ENCODE measurements at places on chromosomes 4 and X.

DNA sequence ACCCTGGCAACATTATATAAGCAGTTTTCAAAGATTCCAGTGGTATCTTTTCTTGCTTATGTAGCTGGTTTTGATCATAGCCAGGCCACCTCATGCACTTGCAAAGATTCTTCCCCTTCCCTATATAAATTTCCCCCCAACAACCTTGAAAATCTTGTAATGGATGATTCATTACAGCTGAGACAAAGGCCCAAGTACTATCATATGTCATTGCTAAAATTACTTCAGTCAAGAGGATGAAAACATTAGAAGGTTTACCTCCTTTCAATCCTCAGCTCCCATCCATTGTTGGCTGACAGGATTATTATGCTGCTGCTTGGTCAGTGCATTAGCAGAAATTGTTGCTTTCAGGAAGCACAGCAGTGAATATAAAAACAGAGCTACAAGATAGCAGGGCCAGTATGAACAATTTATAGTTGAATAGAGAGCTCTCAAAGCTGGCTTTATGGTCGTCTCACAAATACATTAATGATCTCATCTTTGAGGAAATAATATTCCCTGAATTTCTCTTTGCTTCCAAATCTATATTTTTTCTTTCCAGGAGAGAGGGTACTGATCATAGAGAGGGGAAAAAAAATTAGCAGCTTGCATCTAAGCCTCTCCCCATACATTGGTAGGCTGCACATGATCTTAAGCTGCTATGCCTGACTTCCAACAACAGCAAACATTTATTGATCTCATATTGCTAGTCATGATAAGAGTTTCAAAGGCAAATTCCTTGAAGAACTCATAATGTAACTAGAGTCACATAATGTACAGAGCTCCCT lies 7.7 kb upstream of the ARHGEF38 start:
- DNase-seq: no peak

- DNase-seq: no peak
Observed at GRCh38 chrX:153517423-153517822, at the start of gene ATP2B3. Gene ATP2B3 (plus strand): TSS chrX:153517642. CDS start chrX:153536248, 18,606 bp downstream.

- peak; percentile 36 for DNase-seq
Observed at GRCh38 chr4:52869196-52869595, 7.1 kb downstream of the RASL11B start.

GRCh38 chrX:136780241-136780640 lies 491 bp downstream of the ARHGEF6 start:
- DNase-seq: no peak

DNA sequence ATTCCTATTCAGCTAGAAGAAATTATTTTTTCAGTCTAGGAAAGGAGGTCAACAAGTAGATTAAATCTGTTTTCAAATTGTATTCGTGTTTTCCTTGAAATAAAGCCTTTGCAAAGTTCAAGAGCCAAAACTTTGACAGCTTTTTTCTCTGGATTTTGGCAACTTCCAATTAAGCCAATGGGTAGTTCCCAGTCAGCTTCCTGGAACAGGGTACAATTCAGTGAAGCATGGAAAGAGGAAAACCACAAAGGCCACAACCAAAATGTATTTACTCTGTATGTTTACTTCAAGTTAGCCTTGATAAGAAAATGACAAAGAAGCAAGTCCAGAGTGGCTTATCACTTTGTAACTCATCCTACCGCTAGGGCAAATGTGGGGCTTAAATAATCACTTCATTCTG lies 188.6 kb downstream of the COMMD8 start:
- DNase-seq: peak; percentile 4

DNA sequence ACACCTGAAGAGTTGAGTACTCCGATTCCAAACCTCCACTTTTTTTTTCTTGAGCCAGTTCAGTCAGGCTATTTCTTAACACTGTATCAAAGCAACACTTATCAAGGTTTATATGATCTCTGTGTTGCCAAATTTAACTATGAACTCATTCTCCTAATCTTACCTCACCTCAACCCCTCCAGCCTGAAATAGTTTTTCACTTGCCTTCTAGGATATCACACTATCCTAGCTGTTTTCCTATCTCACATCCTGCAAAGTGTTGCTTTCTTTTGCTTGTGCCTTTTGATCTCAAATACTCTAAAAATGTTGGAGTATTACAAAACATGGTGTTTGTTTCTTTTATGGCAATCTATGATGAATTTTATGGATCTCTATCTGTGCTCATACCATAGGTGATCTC lies 415.0 kb downstream of the CFAP47 start:
- no peak for DNase-seq

DNA sequence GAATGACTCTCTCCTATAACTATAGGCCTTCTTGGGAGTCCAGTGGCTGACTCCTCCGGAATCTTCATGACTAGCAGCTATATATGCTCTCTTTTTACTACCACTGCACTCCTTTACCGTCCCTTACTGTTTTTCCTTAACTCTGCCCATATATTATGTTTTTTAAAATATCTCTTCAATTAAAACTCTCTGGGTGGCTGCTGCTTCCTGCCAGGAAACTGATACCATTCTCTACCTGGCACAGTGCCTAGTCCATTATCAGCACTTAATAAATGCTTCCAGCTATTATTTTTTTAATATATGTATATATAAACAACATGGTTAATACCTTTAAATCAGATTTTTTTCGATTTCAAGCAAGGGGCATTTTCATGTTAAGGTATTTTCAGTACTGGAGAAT lies 136.6 kb upstream of the FAM47B start:
- no peak for DNase-seq
